NCI-H345 (cell line): ENCODE measurements at places on chromosomes 1 and 21.

GRCh38 chr1:26780344-26780957 is 7.3 kb upstream of the PIGV start:
- no peak for DNase-seq

GRCh38 chr1:100883963-100884362 is 10.7 kb downstream of the EXTL2 start:
- DNase-seq: no peak

- DNase-seq: no peak
Observed at GRCh38 chr1:185790194-185790735, 56.1 kb downstream of the HMCN1 start.

DNA sequence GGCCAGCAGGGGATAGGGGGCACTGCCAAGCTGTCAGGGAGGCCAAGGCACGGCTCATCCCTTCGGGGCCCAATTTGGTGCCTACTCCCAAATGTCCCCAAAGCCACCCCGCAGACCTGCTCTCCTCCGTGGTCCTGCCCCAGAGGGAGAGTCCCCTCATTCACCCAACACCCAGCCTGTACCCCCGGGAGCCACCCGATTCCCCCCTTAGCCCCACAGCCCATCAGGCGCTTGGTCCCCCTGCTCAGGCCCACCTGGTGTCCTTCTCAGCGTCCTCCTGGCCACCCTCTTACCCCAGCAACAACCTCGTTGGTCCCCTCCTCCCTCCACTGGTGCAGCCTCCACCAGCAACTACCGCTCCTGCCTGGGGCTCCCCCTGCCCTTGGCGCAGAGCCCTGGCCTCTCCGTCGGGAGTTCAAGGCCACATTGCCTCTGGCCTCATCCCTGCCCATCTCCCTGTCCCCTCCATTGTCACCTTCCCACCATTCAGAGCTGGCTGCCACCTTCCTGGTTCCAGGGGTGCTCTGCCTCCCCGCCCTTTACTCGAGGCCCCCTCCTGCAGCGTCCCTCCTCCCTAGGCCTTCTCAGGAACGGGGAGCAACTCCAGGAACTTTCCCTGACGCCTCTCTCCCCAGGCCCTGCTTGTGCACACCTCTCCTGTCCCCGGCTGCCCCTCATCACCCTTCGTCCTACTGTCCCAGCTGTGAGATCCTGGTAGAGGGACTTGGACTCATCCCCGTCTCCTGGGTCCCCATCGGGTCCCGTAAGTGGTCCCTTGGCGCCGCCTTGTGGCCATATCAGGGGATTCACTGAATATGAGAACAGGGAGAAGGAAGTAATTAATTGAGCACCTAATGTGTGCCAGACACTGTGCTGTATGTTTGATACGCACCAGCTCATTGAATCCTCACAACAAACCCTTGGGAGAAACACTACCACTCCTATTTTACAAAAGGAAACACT is 73.9 kb downstream of the RAP1GAP start:
- DNase-seq: peak; percentile 26

- peak; percentile 44 for DNase-seq
Observed at GRCh38 chr1:78491451-78492071, 787 bp downstream of the PTGFR start.

DNA sequence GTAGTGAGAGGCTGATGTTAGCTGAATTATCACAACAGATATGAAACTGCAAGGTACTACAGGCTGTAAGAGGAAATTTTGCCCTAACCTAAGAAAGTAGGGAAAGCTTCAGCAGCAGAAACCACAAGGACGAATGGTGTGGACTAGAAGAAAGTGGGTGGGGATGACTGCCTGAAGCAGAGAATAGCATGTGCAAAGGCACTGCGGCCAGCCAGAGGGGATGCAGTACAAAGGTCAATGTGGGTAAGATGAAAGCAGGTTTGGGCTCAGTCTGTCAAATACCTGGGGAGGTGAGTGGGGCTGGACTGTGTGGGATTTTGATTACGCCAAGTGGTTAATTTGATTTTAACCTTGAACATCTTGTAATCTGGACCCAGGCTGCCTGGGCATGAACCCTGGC is 199.3 kb upstream of the GALNT2 start:
- DNase-seq: no peak

DNA sequence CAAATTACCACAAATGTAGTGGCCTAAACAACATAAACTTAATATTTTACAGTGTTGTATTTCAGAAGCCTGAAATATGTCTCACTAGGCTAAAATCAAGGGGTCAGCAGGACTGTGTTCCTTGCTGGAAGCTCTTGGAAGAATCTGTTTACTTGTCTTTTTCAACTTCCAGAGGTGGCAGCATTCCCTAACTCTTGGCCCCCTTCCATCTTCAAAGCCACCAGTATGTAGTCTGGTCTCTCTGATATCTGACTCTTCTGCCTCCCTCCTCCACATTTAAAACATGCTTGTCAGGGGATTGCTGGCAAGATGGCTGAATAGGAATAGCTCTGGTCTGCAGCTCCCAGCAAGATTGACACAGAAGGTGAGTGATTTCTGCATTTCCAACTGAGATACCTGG is 567.5 kb downstream of the PLA2G4A start:
- no peak for DNase-seq

DNA sequence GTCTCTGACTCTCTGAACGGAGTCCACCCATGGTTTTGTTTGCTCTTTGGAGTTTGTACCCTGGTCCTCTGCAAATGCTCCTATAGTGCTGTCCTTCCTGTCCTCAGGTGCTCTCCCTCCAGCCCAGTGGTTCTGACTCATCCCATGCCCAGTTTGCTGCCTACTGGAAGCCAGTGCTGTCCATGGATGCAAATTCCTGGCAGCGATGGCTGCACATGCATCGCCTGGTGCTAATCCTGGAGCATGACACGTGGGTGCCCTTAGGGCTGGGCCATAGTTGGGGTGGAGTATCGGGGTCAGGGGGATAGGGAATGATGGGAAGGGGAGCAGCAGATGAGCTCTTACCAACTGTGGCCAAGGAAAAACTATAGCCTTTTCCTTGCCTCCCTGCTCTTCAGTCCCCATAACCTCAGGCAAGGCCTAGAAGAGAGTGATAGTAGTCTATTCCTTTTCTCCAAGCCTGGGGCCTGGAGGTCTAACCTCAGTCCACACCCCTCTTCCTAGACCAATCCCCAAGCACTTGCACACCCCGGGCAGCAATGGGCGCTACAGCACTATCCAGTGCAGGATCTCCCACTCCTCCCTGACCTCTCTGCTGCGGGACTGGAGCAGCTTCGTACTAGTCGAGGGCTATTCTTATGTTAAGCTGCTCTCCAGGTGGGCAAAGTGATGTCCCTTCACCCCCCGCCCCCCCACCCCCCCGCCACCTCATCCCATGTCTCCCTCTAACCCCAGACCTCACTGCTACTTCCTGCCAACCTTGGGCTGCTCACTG is 31.6 kb downstream of the HYI start:
- DNase-seq: no peak

GRCh38 chr1:4605158-4605557 is 49.3 kb upstream of the AJAP1 start:
- DNase-seq: no peak

GRCh38 chr1:201559679-201560162 is 20.8 kb downstream of the NAV1 start:
- DNase-seq: peak; percentile 79

GRCh38 chr1:165645654-165646366 is 14.8 kb downstream of the MGST3 start:
- DNase-seq: no peak

GRCh38 chr1:224405604-224405970 is 29.0 kb downstream of the WDR26 start:
- no peak for DNase-seq

- no peak for DNase-seq
Observed at GRCh38 chr1:237705462-237705861, 185.3 kb downstream of the ZP4 start.

GRCh38 chr1:118340928-118341910 is 156.2 kb upstream of the SPAG17 start:
- peak; percentile 40 for DNase-seq

GRCh38 chr1:225750875-225751824 is 26.5 kb upstream of the SRP9 start:
- no peak for DNase-seq

DNA sequence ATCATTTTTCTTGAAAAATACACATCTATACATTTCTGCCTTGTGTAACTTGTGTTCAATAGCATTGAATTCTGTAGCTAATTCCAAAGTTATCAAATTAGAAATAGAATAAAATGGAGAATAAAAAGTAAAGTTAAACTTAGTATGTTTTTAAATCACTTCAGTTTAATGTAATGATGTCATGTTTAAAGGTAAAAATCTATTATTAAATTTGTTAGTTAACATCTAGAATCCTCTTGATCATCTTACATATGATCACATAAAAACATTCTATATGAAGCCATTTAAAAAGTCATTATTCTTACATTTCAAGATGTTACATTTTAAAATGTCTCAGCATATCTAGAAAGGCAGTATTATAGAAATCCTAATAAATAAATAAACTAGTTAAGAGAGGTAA is 1163.2 kb downstream of the PLA2G4A start:
- DNase-seq: no peak

GRCh38 chr21:29523646-29524045 is 224.9 kb downstream of the BACH1 start:
- no peak for DNase-seq

GRCh38 chr1:54153535-54154439 is 987 bp upstream of the CDCP2 start:
- DNase-seq: peak; percentile 15

DNA sequence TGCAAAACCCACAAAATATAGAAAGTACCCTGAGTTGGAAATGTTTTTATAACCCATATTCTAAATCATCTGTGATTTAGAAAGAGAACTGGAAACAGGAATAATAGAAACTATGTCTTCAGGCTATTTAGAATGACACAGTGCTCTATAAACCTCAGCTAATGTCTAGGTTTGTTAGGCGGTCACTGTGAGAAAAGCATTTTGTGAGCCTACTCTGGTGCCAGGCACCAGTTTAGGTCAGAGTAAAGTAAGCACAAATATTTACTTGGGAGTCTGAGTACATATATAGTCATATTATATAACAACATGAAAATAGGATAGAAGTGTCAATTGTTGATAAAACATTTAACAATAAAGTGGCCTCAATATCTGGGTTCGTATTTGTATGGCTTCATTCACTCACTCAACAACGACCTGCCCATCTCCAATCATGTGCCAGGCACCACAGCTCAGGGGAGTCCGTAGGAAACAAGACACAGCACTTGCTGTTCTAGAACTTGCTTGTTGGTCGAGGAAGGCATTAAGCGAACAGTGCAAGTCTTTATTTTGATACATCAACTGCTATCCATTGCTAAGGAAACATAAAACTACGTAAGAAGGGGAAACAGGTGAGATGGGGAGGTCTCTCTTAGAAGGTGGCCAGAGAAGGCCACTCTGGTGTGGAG is 37.2 kb downstream of the GNB1 start:
- DNase-seq: no peak

- no peak for DNase-seq
Observed at GRCh38 chr1:43464681-43465504, 11.2 kb upstream of the HYI start.

GRCh38 chr1:204390751-204391466 is 20.7 kb downstream of the PPP1R15B start:
- no peak for DNase-seq

DNA sequence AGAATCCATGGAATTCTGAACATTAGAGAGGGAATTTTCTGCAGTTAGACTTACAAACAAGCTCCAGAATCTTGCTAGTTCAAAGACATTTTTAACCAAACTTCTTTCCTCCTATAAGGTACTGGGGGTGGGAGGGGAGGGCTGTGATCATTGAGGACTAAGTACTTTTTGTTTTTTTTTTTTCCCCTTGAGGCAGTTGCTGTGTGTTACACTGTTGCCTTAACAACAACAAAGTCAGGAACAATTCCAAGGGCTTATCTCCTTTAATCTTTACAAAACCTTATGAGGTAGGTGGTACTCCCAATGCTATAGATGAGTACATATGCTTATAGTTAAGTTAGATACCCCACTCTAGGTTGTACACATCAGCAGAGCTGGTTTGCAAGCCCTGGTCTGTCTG is 62.9 kb downstream of the PPP1R12B start:
- no peak for DNase-seq

DNA sequence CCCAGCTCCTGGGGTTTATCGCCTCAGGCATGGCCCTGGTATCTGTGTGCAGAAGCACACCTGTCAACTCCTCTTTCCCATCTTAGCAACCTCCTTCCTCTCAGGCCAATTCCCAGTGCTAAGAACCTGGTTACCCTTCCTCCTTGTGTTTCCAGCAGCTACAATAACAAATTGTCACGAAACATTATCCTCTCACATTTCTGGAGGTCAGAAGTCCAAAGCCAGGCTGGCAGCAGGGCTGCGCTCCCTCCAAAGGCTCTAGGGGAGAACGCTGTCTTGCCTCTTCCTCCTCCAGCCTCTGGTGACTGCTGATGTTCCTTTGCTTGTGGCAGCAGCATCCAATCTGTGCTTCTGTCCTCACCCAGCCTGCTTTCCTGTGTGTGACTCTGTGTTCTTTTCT is 10.7 kb upstream of the MRPS14 start:
- DNase-seq: no peak

- no peak for DNase-seq
Observed at GRCh38 chr1:75472971-75473603, 137.8 kb downstream of the SLC44A5 start.

- DNase-seq: no peak
Observed at GRCh38 chr1:159055181-159055641, 21.4 kb downstream of the AIM2 start.

GRCh38 chr1:1119272-1119890 is 3.5 kb upstream of the C1orf159 start:
- DNase-seq: no peak

- no peak for DNase-seq
Observed at GRCh38 chr1:14945132-14946010, 208.2 kb upstream of the TMEM51 start.

DNA sequence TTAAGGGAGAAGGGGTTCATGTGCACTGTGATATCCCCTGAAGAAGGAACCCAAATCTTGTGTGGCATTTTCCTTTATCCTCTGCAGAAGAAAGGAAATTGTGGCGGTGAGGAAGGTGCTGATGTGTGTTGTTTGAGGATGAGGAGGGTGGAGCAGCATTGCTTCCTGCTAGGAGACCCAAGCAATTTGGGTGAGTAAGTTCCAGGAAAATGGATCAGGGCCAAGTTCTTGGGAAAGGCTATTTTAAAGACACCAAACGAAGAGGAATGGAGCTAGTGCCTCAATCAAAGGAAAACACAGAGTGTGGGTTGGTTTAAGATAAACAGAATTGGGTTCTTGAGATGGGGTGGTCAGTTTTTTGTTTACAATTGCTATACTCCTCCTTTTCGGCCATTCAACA is 86.7 kb upstream of the MARK1 start:
- DNase-seq: no peak

GRCh38 chr1:63954187-63954586 is 180.4 kb downstream of the ROR1 start:
- no peak for DNase-seq

GRCh38 chr21:17391811-17392340 is 121.0 kb upstream of the CXADR start:
- DNase-seq: peak; percentile 81

DNA sequence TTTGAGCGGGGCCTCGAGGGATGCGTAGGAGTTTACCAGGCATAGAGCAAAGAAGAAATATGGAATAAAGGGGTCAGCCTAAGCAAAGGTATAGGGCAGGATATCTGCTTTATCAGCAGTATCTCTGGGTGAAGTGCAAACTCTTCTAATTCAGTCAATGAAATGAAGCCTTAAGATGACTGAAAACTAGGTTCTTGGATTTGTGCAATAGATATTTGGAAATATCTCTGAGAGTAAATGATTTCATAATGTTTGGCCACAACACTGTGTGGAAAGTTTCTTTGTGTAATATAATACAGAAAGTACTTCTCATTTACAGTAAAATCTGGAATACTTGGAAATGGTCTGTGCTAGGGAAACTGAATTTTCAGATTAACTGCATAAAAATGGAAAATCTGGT is 26.1 kb downstream of the KCNJ15 start:
- DNase-seq: no peak

GRCh38 chr1:44790968-44791801 is 3.2 kb upstream of the BEST4 start:
- no peak for DNase-seq
